Forelimb muscle (tissue), 1 donor: ENCODE measurements at places on chromosomes 2 and 18.

- DNase-seq, result no peak
Observed at GRCh38 chr2:191366199-191366598, 121.0 kb downstream of the MYO1B start.

DNA sequence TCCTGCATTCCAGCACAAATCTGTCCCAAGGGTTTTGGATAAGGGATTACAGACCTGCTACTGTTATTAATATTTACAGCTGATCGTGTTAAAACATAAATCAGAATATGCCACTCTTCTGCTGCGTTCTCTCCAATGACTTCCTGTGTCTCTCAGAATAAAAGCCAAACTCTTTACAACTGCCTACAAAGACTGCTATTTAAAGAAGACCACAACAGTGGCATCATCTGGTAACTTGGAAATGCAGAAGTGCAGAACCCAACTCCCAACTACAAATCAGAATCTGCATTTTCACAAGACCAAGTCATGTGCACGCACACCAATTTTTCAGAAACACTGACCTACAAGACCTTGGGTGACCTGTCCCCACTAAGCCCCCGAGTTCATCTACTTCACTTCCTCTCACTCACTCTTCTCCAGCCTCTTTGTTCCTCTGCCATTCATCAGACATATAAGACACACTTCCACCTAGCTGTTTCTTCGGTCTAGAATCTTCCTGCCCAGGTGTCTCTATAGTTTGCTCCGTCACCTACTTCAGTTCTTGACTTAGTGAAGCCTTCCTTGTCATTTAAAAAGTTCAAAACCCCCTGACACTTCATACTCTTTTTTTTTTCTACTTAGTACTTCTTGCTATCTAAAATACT lies 36.0 kb downstream of the CHN1 start:
- no peak for DNase-seq

DNA sequence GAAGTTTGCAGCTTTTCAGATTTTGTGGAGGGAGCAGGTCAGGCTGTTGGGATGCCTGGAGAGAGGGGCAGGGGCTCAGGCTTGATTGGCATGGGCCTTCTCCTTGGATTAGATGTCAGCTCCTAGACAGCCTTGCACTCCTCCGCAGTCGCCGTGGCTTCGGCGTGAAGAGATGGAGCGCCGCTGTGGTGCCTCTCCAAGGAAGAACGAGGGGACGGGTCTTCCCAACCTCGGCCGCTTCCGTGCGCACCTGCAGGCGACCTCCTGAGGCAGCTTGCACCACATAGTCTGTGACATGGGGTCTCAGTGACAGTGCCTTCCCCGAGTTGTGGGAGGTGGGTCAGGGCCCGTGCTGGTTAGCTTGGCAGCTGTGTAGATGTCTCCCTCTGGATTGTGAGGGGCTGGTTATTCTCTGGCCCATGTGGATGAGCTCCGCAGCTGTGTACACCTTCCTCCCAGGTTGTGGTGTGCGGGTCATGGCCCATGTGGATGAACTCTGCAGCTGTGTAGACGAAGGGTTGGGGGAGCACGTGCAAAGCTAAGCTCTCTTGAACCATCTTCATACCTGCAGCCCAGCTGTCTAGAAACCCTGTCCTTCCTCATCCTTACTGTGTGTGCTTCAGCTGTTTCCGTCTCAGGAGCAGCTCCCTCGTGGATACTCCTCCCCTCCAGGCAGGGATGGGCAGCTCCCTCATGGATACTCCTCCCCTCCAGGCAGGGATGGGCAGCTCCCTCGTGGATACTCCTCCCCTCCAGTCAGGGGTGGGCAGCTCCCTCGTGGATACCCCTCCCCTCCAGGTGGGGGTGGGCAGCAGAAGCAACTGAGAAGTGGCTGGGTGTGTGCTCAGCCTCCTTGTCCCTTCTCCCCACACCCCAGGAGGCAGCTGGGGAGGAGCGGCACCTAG lies 170.3 kb downstream of the LDLRAD4 start:
- DNase-seq, result no peak

- DNase-seq, result no peak
Observed at GRCh38 chr2:134639265-134639664, 79.5 kb downstream of the TMEM163 start.

DNA sequence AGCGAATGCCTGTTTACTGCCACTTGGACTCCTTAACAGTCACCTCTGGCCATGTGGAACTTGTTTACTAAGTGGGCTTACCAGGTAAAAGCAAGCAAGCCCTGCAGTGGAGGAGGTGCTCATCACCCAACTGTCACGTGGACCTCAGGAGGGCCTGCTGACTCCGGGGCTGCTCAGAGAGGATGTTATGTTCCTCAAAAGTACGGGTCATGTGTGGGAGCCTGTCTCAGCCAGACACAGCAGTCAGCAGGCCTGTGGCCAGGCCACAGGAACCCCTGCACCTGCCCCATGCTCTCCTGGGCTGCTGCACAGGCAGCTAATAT lies 36.2 kb downstream of the AMER3 start:
- DNase-seq, result no peak

GRCh38 chr2:16785149-16785548 lies 119.5 kb upstream of the CYRIA start:
- DNase-seq, result no peak
